Psoas muscle (tissue), 8 donors: ENCODE measurements at places on chromosomes 13 and 19. TPM values are rescaled to one million over a fixed set of nuclear protein-coding genes. Genes with fewer than 3 reads are reported as not detected.

- peak; percentile 72 for DNase-seq
These were observed 496 bp downstream of the ZNF574 start for GRCh38 chr19:42076380-42076944.

The ZNF446 gene
- 6.2 TPM for total RNA-seq

DNA sequence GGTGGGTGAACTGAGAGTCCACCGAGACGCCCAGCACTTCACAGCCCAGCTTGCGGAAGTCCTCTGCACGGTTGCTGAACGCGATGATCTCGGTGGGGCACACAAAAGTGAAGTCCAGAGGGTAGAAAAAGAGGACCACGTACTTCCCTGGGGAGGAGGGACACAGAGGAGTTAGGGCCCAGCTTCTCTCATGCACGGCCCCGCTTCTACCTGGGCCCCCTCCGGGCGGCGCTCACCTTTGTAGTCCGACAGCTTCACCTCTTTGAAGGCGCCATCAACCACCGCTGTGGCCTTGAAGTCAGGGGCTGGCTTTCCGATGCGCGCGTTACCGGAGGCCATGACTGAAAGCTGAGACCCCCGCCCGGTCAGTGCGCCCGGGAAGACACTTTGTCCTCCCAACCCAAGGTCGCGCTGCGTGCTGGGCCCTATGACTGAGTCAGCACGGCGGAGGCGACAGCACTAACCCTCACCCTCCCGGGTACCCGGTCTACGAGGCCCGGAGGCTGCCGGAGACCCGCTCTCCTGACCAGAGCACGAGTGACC is 606 bp downstream of the PRDX2 start:
- DNase-seq, result peak; percentile 48

The GMIP gene
- total RNA-seq, result 2.3 TPM

The APLP1 gene
- total RNA-seq, result 0.48 TPM

GRCh38 chr13:27267596-27267995 is 3.0 kb upstream of the RASL11A start:
- no peak for DNase-seq

DNA sequence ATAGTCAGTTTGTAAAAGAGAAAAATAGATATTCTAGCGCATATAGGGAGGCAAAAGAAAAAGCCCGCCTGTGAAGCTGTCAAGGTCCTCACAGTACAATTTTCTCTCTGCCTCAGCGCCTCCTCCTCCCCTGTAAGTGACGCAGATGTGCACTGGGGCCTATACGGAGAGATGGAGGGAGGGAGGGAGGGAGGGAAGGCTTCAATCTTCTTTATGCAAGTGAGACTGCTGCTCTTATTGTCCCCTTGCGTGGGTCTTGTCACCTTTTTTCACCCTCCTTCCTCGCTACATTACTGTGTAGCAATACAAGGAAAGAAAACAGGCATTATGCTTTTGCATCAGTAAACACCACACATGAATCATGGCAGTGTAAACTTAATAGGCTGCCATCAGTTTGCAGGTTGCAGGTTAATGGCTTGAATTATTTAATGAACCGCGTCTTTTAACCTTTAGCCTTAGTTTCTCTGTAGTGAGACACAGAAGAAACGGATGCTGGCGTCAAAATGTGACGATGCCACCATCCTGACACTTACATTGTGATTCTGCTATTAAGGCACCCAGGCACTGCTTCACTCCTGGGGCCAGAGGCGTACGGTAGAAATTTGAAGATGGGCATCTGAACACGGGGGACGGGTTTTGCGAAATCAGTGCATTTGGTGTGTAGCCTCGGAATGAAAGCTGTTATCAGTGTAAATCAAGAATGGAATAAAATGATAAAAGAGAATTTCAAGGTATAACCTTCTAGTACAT is at the start of gene KLHL1:
Gene KLHL1 (minus strand): TSS at position 97 of the 750 bp plus-strand sequence. CDS start 753 bp downstream, outside the sequence.
- DNase-seq, result no peak

The KLK4 gene
- not detected for total RNA-seq

The CEACAM4 gene
- total RNA-seq, result not detected

DNA sequence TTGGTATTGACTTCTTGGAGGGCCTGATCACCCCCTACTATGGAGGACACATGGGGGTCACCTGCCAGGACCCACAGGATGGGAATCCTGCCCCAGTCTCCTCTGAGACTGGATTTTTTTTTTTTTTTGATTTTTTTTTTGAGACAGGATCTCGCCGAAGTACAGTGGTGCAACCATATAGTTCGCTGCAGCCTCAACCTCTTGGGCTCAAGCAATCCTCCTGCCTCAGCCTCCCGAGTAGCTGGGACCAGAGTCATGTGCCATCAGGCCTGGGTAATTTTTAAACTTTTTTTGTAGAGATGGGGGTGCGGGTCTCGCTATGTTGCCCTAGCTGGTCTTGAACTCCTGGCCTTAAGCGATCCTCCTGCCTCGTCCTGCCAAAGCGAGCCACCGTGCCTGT is 14.2 kb upstream of the ADGRE5 start:
- no peak for DNase-seq

- no peak for DNase-seq
These were observed 415.4 kb upstream of the PCDH20 start for GRCh38 chr13:61831026-61831425.

The MEIOSIN gene
- total RNA-seq, result not detected

DNA sequence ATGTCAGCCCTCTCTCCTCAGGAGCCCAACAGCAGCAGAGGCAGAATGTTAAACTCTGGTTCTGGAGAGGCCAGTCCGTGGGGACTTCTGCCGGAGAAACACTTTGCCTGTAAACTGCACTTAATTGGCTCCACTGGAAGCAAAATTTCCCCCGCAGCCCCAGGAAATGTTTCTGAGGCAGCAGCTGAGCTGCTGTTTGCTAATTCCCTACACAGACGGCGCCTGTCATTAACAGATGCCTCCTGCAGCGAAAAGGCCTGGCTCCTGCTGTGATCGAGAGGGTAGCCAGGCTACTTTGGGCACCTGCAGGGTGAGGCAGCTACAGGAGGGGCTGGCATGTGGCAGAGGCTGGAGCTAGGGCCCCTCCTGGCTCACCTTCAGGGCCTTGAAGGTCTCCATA is 5.2 kb upstream of the TM6SF2 start:
- no peak for DNase-seq
